Occipital lobe (tissue), 3 donors: ENCODE measurements at places on chromosomes 7 and 10.

- DNase-seq: no peak
Observed at GRCh38 chr7:81501220-81501619, 268.6 kb downstream of the HGF start.

DNA sequence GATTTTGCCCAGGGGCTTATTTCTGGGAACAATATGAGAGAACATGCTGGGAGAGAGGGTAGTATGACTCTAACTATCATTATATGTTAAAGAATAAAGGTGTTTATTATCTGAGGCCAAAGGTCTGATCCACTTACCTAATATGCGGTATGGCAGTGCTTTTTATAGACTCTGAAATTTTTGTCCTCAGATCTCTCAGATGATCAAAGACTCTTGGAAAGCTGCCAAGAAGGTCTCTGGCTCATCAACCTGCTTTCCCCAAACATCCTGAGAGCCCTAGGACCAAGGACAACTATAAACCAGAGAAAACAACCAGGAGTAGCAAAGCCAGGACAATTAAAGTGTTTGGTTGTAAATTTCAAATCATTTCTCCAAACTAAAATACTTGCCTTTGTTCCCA is 255.7 kb upstream of the LRRN3 start:
- DNase-seq: no peak

DNA sequence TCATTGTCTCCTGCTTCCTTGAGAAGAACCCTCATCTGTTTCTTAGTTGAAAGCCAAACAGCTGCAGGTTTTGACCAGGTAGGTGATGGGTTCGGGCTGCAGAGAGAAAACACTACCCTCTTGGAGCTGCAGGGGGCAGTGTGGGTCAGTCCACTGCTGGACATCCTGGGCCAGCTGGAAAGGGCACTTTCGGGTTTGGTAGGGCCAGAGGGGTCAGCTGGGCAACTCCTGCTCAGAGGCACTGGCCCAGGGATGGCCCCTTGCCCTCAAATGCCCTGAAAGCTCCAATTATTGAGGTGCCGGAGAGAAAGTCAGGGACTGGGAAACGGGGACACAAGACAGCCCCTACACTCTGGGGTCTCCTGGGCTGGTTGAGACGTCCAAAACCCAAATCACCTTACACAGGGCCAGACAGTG is 90.7 kb downstream of the MKI67 start:
- DNase-seq: no peak

DNA sequence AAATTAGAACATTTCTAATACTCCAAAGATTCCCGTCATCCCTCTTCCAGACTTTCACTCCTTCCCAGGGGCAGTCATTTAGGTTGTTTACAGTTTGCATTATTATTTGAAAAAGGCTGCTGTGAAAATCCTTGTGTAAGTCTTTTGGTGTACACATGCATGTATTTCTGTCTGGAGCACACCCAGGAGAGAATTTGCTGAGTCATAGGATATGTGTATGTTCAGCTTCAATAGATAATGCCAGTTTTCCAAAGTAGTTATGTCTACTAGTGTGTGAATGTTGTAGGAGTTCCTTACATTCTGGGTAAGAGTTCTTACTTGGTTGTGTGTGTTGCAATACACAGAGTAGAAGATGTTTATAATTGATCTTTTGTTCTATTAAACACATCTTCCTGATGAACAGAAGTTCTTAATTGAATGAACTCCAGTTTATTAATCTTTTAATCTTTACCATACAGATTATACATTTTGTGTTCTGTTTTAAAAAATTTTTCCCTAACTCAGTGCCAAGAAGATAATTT is 25.3 kb downstream of the CROT start:
- DNase-seq: no peak

- DNase-seq: no peak
Observed at GRCh38 chr7:105691680-105692564, 110.6 kb upstream of the EFCAB10 start.
